HS-27A (cell line): ENCODE measurements at places on chromosomes 5 and 9.

DNA sequence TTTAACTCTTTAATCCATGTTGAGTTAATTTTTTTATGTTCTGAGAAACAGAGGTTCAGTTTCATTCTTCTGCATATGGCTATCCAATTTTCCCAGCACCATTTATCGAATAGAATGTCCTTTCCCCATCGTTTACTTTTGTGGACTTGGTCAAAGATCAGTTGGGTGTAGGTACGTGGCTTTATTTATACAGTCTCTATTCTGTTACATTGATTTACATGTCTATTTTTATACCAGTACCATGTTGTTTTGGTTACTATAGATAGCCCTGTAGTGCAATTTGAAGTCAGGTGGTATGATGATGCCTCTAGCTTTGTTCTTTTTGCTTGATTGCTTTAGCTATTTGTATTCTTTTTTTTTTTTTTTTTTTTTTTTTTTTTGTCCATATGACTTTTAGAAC is 462.0 kb downstream of the HTR1A start:
- DNase-seq = no peak

DNA sequence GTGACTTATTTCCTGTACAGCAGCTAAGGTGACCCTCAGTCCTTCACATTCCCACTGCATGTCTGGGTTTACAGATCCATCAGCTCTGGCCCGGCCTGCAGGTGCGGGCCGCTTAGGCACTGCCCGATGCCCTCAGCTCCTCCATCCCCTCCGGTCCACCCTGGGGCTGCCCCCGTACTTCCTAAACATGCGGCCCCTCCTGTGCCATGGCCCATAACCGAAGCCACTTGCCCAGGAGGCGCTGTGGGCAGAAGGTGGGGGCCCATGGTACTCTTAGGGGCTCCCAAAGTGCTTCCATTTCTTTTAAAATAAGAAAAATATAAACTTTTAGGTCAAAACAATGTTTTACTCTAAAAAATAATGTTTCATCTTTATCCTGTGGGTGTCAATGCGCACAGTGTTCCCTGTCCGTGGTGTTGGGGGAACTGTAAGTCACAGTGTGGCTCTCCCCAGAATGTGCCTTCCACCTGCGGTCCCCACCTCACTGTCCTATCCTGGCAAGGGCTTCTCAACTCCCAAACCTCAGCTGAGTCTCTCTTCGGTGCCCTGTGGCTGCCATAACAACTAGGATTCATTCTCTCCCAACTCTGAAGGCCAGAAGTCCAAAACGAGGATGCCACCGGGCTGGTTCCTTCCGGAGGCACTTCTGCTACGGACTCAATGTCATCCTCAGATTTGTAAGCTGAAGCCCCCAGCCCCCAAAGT is 132.7 kb upstream of the LPCAT1 start:
- no peak for DNase-seq

GRCh38 chr9:34405719-34406118 is 29.0 kb upstream of the MYORG start:
- no peak for DNase-seq

DNA sequence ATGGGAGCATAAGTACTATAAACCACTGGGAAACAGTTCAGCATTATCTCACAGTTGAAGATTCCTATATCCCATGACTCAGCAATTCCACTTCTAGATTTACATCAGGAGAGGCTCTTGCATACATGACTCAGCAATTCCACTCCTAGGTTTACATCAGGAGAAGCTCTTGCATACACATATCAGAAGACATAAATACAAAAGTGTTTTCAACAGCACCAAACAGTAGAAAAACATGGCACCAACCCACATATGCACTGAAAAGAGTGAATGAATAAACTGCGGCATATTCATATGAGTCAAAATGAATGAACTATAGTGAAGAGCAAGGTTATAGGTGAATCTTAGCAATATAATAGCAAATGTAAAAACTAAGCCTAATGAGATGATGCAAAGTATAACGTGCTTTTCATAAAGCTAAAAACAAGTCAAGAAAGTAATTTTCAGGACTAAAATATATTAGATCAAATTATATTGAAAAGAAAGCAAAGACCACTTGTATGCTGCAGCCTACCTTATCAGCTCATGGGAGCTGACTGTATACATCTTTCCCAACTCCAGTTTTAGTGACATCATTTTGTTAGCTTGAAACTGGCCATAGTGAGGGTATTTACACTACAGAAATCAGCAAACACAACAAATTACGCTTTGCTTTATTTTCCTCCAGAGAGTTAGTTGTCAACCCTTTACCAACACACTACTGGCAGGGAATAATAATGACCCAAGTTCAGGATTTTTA is 95.8 kb downstream of the ANKRD18B start:
- DNase-seq = no peak

DNA sequence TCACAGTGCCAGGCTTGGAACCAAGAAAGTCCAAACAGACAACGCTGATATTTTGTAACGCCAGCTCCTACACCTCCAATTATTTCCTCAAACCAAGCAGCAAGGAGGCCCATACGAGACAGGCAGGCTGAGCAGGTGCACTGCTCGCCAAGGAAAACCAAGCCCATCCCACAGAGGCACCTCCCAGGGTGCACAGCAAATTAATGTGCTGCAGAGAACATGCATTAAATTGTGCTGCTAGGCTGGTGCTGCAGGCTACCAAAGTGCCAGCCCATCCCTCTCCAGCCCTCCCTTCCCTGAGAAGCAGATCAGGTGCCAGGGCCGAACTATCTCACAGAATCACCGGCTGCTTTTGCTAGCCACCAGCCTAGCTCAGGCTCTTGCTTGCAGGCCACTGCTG is 137.8 kb downstream of the PAX5 start:
- DNase-seq = no peak

GRCh38 chr9:111868475-111868874 is 28.1 kb upstream of the UGCG start:
- no peak for DNase-seq

DNA sequence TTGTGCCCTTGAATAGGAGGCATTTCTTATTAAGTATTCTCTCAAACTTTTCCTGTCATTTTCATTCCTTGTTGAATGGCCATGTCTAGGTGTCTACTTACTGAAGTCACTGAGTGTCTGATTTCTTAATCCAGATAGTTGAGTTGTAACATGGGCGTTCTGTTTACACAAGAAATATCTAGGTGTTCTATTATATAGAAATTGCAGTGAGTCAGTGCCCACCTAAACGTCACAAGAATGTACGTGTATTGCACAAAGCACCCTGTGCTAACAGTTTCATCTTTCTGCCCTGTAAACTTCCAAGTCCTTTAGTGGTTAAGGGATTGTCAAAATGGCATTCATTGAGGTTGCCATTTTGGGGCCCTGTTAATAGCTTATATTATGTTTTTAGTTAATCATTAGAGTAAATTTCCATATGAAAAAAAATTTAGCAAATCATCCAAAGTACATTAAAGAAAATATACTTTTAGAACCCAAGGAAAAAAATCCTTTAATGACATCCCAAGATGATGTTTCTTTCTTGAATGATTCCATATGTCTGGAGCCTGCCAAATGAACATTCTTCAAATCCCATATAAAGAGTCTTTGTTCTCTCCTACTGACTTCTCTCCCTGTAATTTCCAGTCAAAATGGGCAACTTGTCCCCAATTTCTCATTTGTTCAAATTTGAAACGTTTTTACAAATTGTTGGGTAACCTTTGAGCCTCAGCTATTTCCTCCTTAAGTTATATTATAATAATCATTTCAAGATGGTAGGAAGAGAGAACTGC is 114.2 kb downstream of the GOLPH3 start:
- DNase-seq = no peak

DNA sequence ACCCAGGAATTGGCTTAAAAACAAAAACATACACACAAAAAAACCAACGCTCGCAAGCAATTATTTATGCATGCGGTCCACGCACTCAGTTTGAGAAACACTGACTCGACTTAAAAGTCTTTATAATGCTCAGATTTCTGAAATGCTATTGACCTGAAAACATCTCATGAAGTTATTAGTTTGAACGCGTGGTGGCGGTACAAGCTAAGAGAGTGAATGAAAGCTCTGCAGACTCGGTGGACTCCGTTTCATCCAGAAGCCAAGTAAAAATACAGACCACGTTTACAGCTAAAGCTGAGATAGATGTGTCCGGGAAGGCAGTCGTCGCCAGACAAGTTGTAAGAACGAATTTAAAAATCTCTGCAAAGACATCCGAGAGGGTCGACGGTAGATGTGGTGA is at the start of gene PCDHB6:
Gene PCDHB6 (plus strand): TSS at position 246 of the 400 bp plus-strand sequence. CDS start 201 bp downstream, outside the sequence.
- DNase-seq = no peak

DNA sequence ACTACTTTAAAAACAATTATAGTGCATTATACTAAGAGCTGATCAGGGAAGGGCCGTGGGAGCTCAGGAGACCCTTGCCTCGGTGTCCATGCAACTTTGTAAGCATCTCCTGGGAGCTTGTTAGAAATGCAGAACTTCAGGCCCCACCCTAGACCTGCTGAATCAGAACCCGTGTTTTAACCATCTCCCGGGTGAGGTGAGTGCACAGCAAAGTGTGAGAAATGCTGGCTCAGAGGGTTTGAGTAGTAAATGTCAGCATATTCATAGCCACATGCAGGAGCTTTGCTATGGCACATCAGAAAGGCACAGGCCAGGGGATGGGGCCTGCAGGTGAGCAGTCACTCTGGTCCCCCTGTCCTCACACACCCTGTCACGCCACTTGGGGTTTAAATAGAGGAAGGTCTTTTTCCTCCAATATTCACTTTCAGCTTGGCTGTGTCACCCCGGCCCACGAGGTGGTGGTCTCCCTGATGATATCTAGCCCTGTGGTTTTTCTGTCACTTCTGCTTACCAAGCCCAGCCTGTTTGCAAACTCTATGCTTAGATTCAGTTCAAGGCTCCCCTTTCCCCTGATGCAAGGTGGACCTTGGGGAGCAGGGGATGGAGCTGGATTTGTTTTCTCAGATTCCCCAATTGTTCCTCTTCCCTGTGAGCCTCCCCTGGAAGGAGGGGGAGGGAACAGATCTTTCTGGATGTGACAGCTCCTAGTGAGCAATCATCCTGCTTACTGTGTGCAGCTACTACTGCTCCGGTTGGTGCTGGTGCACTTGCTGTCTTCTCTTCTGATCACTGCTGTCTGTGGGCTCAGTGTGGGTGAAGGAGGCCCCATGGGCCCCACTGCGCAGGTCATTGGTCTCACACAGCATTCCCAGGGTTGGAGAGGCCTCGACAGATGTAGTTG is 51.8 kb upstream of the TGFBR1 start:
- DNase-seq = no peak

GRCh38 chr5:138240650-138241385 is 27.7 kb upstream of the CDC23 start:
- no peak for DNase-seq

GRCh38 chr5:97125125-97125683 is 17.2 kb downstream of the LIX1 start:
- no peak for DNase-seq

DNA sequence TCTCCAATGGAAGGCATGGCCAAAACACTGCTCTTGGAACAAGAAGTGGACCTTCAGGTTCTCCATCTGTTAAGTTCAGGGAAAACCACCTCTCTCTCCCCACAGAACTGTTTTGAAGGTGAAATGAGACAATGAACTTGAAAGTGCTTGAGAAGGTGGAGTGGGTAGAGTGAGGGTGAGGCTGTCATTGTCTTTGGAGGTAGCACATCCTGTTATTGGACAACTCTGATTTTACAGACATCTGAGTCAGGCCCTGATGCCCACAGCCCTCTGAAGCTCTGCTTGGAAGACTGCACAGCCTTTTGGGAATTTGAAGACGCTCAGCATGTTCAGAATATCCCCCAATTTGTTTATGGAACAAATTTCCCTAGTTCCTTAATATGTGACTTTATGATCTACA is 27.6 kb upstream of the TEX48 start:
- no peak for DNase-seq

- DNase-seq = no peak
Observed at GRCh38 chr9:111828193-111828592, 33.5 kb upstream of the SHOC1 start.

DNA sequence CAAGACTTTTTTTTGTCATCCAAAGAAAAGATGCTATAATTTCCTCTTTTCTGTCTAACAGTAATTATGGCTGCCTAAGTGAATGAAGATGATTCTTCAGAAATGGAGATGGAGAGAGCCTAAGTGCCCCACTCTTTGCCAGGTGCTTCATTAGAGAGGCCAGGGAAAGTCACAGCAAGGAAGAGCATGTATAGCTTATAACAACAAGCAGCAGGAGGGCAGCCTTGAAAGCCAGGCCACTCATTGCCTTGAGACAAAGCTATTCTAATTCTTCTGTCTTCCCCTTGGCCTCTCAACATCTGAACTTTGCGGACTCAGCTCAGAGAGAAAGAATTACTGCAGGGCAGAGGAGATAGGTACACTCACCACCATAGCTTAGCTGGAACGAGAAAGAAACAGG is 112.0 kb upstream of the ZNF366 start:
- DNase-seq = no peak

DNA sequence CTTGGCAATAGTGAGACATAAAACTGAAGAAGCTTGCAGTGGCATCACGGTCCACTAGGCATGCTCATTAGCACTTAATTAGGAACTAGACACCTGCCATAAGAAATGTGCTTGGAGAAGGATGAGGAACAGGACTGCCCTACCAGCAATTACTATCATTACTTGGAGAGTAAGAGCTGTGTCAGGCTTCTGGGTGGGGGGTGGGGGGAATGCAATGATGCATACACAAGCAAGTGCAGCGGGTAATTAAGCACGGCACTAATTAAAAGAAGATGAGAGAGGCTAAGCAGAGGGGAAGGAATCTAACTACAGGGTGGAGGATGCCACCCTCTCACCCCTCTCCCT is 53.1 kb downstream of the TLE1 start:
- DNase-seq = no peak

DNA sequence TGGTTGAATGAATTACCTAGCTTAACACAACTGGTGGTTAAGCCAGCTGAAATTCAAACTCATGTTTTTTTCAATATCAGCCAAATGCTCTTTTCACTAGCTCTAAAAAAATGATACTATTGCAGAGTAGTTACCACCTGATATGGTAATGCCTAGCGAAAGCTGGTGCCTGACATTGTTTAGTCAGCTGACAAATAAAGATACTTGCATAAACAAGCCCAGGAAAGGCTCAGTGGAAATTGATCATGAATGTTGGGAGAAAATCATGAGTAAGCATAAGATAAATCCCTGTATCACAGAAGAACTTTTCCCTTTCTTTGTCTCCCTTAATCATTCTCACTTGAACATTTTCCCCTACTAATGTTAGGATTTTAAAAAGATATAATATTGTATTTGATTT is 54.6 kb downstream of the FGF10 start:
- DNase-seq = no peak

DNA sequence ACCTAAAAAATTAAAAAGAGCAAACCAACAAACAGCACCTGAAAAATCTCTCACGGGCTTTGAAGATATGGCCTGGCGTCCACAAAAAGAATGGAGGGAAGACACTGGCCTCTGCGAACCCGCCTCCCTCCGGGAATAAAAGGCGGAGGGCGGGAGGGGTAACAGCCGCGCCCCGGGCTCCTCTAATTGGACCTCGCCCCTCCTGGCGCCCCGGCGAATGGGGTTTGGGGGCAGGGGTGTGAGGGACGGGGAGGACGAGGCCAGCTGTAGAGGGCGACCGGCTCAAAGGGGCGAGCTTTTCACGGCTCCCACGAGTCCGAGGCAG is 753 bp downstream of the FANCC start:
- DNase-seq = peak; percentile 69

DNA sequence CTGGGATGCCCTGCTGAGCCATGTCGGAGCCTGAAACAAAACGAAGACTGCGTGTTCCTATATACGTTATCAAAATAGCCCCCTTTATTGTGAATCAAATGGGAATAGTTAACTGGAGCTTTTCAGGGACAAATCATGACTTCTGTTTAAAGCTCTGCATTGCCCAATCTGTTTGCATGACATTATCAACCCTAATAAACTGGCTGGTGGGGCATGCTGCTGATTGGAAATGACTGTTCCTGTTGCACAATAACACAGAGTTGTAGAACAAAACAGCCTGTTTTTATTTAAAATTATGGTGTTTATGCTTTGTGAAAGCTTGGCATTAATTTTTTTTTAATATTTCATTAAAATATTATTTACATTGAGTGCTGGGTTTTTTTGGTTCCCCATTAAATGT is 215.5 kb downstream of the TMEM167A start:
- DNase-seq = no peak
